ENCODE measurements at places on chromosomes 6 and 20. TPM values are rescaled to one million over a fixed set of nuclear protein-coding genes. Genes with fewer than 3 reads are reported as not detected.

RALGAPB gene
- total RNA-seq = 51.5 TPM

DNA sequence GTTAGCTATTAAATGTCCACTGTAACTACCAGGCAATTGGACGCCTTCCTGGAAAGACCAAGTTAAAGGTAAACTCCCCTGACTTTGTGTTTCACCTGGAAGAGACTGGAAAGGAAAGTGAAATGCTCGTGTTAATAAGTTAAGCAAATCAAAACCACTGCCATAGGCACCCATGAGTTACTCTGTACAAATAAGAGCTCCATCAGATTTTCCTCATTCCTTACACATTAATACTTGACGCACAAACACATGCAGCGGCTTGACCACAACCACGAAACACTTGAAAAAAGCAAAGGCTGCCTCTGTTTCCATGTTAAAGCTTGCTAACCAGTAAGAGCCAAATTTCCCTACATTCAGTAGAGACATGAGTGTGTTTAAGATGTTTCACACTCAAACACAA is 19.8 kb downstream of the GCM1 start:
- DNase-seq = no peak

- peak; percentile 72 for DNase-seq
Observed at GRCh38 chr6:28981833-28982475, 23.2 kb downstream of the ZNF311 start.

BPIFB4 gene
- not detected for total RNA-seq

DNA sequence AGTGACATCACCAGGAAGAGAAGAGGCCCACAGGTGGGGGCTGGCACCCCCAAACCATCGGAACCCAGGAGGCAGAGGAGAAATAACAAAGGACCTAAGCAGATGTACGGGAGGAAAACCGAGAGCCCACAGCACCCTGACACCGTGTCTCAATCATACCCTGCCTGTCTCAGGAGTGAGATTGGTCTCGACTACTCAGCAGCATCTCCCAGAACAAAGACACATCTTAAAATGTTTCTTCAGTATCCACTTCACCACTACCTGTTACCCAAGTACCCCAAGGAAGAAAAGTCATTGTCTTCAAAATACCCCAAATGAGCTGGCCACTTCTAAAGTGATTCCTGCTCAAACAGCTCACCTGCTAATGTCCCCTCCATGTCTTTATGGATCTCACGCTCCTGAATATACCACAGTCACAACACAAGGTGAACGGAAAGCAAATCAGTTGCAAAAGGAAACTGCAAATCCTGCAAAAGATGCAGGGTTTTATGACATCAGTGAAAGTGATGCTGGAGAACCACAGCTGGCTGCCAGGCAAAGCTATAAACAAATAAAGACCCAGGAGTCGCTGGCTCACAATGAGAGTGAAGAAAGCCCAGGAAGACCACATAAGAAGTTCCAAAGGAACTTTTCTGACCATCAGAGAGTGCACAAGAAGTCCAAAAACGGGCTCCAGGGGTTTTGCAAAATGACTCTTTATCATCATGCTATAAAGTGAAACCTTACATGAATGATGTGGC is 44.1 kb downstream of the PREX1 start:
- no peak for DNase-seq

- no peak for DNase-seq
Observed at GRCh38 chr6:27837625-27838057, 74.6 kb downstream of the OR2B2 start.

TBC1D22B gene
- 11.6 TPM for total RNA-seq

DNA sequence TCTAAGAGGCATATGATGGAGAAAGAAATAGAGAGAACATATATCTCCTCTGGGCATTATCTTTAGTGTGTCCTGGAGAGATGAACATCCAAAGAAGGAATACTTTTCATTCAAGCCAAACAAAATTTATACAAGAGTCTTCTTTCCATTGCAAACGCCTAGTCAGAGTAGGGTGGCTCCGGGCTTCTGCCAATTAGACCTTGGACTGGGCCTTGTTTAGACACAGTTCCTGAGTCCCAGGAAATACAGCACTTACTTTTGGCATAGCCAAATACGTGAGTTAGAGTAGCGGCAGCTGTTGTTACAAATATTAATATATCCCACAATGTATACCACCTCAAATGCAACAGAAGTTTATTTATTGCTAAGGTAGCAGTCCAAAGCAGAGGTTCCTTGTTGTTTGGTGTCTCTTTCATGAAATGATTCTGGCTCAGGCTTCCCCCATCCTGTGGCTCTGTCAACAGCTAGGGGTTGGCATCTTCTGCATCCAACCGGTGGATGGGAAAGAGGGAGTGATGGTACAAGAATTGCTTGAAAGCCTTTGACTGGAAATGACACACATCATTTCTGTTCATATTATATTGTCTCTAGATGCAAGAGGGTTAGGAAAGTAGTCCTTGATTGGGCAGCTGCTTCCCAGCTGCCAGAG is 148.0 kb upstream of the SPACA1 start:
- no peak for DNase-seq

TMEM217 gene
- total RNA-seq = 0.41 TPM

TSPO2 gene
- not detected for total RNA-seq

- DNase-seq = no peak
Observed at GRCh38 chr20:19368351-19368750, 155.9 kb downstream of the SLC24A3 start.

DNA sequence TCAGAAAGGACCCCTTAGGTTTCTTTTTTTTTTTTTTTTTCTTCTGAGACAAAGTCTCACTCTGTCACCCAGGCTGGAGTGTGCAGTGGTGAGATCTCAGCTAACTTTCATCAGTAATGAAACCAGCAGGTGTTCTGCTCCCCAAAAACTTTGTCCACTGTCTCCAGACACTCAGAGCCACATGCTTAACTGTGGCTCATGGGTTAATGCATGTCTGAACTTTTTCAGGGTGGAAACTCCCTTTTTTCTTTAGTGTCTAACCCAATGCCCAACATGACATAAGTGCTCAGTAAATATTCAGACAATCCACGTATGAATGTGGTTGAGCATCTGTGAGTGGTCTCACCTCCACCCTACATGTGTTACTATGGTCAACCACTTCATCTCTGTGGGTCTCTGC is 45.4 kb downstream of the MYB start:
- no peak for DNase-seq

MTCH1 gene
- 237 TPM for total RNA-seq

GRCh38 chr20:25000268-25000801 is 7.8 kb upstream of the APMAP start:
- no peak for DNase-seq

DNA sequence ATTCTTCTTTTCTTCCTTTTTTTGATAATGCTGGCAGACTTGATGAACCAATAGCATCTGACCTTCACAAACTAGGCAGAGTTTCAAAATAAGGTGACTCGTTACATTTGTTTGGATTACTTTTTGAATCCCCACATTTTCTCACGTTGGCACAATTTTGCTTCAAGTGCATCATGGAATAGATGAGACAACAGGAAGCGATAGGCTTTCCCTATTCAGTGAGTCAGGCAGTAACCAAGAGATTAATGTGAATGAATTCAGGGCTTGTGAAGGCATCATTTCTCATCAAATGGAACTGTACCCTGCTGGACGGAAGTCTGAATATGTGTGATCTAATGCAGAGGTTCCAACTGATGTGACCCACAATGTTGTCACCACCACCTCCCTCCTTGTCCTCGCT is 10.7 kb downstream of the RFPL4B start:
- DNase-seq = no peak

DNA sequence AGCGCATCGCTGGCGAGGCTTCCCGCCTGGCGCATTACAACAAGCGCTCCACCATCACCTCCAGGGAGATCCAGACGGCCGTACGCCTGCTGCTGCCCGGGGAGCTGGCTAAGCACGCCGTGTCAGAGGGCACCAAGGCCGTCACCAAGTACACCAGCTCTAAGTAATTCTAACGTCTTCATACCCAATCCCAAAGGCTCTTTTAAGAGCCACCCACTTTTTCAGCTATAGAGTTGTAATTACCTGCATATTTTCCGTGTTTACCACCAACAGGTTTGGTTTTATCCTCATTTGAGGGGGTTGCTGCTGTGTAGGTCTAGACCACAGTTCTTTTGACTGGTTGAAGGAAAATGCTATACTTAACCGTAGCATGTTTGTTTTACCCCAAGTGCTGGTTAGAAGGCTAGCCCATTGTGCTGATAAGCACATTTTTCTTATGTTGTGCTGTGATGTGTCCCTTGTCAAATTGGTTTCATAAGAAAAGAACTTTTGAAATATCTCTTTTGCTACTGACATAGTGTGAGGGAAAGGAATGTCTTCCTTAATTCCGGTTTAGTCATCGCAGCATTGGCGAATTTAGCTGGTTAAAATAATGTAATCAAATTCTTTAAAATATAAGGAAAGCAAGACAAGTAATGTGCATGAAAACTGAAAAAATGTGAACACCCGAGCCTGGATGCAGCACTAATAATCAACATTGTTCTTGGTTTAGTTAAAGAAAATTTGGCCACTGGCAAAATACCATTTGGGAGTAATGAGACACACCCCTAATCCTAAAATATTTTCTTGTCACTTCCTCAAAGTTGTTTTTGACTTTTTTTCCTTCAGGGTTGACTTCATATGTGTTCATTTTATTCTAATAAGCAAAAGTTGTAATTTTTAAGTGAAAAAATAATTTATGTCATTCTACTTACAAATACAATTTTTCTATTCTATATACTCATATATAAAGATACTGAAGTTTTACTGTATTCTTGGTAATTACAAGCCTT is 112.8 kb downstream of the HFE start:
- DNase-seq = no peak

- DNase-seq = no peak
Observed at GRCh38 chr6:170091639-170092579, 199.0 kb downstream of the DLL1 start.

GRCh38 chr6:4078691-4079471 is at the start of gene FAM217A:
FAM217A (minus strand) TSS chr6:4079137; CDS start chr6:4077414, 1,723 bp downstream.
- no peak for DNase-seq

KIF25 gene
- total RNA-seq = not detected

GRCh38 chr20:370151-370600 is 10.4 kb upstream of the TRIB3 start:
- DNase-seq = no peak

GPR6 gene
- not detected for total RNA-seq

- DNase-seq = peak; percentile 56
Observed at GRCh38 chr20:35092524-35093266, at the start of gene TRPC4AP. TRPC4AP (minus strand) TSS chr20:35092807; CDS start chr20:35092781, 26 bp downstream.

LY6G6D gene
- total RNA-seq = not detected

GRCh38 chr6:53734473-53735299 is 60.1 kb upstream of the LRRC1 start:
- no peak for DNase-seq

CAPN11 gene
- total RNA-seq = not detected

CLPSL2 gene
- total RNA-seq = not detected

DNA sequence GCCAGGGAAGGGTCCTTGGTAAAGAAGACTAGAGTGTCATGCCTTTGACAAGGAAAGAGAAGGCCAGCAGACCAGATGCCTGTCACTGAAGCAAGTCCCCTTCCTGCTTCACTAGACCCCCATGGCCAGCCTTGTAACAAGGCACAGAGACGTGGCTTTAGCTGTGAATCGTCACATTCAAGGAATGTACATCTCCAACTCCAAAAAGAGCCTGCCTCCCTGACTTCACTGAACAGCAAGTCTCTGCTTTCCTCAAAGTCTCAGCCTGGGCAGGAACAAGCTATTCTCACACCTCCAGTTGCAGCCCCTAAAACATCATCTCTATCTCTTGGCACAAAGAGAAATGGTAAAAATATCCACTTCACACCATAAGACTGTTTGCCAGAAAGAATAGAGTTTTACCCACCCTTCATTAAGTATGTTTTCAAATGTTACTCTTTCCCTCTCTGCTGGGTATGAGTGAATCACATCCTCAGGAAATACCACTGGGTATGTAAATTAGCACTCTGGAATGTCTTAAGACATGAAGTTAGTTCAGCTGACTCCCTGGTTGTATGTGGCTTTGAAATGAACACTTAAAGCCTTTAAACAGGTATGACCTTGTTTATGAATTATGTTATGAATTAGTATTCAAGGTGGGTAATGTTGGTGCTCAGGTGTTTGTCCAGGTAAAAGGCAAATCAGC is 46.4 kb upstream of the NT5E start:
- no peak for DNase-seq

GRCh38 chr20:10217721-10218410 is 764 bp upstream of the SNAP25 start:
- DNase-seq = peak; percentile 11

DNA sequence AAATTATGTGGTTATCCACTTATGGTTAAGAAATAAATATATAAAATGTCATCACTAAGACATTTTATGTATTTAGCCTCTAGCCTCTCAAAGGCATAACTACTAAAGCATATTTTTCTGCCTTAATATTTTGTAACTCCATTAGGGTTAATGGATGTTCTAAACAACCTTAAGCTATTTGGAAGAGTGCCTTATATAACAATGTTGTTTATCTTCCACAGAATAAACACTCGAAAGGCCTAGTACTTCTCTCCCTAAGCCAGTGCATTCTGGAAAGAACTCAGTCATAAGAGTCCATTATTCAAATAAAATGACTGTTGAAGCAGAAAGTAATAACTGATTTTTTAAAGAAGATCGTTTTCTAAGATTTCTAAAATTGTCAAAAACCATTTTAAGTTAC is 15.0 kb upstream of the PRIM2 start:
- DNase-seq = no peak

DNA sequence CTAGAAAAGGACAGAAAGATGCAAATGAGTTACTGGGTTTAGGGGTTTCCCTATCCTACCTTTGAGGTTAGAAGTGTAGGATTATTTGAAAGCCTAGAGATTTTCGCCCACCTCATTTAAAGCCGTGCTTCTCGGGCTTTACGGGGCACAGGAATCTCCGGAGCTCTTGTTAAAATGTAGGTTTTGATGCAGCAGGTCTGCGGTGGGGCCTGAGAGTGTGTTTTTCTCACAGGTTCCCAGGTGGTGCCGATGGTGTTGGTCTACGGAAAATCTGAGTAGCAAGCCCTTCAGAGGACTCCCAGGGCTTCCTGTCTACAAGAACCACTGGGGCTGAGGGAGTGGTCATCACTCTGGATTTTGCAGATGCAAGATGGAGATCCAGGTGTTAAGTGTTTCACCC is 47.5 kb downstream of the TRAM2 start:
- no peak for DNase-seq

GRCh38 chr6:147973806-147974205 is 368.8 kb upstream of the SASH1 start:
- no peak for DNase-seq

AK9 gene
- 12.8 TPM for total RNA-seq

GRCh38 chr20:12394786-12395185 is 477.1 kb downstream of the BTBD3 start:
- DNase-seq = no peak
